ENCODE measurements at places on chromosomes 2 and 18. TPM values are rescaled to one million over a fixed set of nuclear protein-coding genes. Genes with fewer than 3 reads are reported as not detected.

ANKRD30BL gene
- not detected for total RNA-seq

SLC9A2 gene
- not detected for total RNA-seq

SOWAHC gene
- 43.6 TPM for total RNA-seq

REG3A gene
- total RNA-seq: not detected

ZFP36L2 gene
- 13.8 TPM for total RNA-seq

NGEF gene
- total RNA-seq: not detected

FOXD4L1 gene
- total RNA-seq: not detected

UGT1A4 gene
- not detected for total RNA-seq

STAT1 gene
- 227 TPM for total RNA-seq

NBAS gene
- total RNA-seq: 51.8 TPM

TNFRSF11A gene
- total RNA-seq: 0.22 TPM

CREG2 gene
- under 0.01 TPM for total RNA-seq

TTR gene
- not detected for total RNA-seq

ELOA2 gene
- total RNA-seq: not detected

CGREF1 gene
- 19.2 TPM for total RNA-seq

C2orf15 gene
- not detected for total RNA-seq

CD207 gene
- total RNA-seq: not detected
